Activated naive CD4-positive, alpha-beta T cell treated with anti-CD3 and anti-CD28 coated beads for 36 hours (primary cell): ENCODE measurements at places on chromosomes 11 and 22. TPM values are rescaled to one million over a fixed set of nuclear protein-coding genes. Genes with fewer than 3 reads are reported as not detected.

Gene POU2AF1
- total RNA-seq, result 0.48 TPM

DNA sequence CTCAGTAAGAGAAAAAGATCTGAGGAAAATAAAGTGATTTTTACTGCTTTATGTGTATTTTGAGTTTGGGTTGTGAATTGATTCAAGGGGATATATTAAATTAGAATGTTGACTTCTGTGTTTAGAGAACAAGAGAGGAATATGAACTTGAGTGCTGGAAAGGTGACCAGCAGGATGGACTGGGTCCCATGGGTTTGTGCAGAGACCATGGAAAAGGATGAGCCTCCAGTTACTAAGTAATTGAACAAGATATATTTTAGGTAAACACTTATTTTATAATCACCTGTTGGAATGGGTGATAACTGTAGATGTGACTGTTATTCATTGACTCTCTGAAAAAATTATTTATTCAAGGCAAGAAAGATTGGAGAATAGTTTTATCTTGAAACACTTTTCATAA, 82.0 kb upstream of the TOP3B start:
- no peak for DNase-seq

DNA sequence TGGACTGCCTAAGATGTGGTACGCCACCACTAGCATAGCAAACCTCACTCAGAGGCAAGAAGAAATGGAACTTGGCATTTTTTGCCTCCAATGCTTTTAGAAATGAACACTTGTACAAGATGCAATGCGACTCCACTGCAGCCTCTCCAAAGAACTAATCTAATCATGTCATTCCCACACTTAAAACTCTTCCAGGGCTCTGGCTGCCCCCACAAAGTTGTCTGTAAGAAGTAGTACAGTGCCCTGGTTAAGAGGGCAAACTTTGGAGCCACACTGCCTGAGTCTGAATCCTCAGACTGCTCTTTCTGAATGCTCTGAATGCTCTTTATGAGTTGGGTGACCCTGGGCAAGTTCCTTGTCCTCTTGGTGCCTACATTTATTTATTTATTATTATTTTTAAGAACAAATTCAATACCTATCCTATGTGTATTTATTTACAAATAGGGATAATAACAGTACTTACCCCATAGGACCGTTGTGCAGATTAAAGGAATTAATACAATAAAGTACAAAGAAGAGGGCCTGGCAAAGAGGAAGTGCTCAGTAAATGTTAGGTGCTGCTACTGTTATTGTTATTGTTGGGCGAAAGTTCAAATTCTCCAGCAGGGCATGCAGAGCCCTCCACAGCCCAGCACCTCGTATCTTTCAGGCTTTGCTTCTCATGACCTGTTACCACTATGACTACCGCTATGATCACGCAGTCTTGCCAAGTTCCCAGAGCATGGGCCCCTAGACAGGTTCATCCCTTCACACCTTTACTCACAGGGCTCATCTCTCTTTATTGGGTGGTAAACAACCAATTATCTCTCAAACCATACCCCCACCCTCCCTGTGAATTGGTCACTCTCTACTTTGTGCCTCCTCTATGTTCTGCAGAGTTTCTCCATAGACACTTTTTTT, 59.3 kb downstream of the RAB30 start:
- DNase-seq, result peak; percentile 15

- no peak for DNase-seq
Observed at GRCh38 chr11:128917144-128917724, 25.4 kb downstream of the TP53AIP1 start.

- DNase-seq, result no peak
Observed at GRCh38 chr22:17102297-17102667, 17.5 kb downstream of the IL17RA start.

Gene KRTAP5-1
- total RNA-seq, result not detected

Gene BIRC3
- 105 TPM for total RNA-seq

DNA sequence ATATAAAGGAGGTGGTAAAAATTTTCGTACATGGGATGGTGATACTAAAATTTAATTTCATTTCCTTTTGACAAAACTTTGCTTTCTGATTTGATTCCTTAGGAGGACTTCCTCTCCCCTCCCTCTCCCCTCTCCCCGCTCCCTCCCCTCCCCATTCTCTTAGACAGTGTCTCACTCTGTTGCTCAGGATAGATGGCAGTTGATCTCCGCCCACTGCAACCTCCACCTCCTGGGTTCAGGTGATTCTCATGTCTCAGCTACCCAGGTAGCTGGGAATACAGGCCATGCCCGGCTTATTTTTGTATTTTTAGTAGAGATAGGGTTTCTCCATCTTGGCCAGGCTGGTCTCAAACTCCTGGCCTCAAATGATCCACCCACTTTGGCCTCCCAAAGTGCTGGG, 15.9 kb downstream of the TRIM44 start:
- no peak for DNase-seq

DNA sequence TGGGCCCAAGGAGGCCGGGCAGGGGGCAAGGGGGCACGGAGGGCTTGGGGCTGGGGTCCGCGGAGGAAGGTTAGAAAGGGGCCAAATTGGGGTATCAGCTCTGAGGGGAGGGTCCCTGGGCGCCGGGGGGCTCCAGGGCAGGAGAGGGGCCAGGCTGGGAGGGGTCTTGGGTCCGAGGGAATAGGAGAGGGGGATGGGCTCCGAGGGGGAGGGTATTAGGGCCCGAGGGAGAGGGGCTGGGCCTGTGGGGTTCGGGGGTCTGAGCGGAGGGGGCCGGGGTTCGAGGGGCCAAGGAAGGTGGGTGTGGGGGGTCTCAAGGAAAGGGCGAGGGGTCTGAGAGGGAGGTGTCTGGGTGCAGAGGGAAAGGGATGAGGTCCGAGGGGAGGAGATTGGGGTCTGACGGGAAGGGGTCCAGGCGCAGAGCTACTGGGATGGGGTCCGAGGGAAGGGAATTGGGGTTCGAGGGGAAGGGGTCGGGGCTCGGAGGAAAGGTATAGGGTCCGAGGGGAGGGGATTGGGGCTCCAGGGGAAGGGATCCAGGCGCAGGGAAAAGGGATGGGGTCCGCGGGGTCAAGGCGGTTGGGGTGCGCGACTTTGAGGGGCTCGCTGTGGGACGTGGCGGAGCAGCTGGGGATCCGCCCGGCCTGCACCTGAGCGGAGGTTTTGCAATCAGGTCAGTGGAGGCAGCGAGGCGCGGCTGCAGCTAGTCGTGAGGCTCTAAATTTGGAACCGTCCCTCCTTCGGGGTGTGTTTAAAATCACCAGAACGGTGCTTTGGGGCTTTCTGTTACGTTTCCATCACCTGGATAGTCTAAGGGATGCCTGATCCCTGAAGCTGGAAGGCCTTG, 728 bp downstream of the CTTN start:
- DNase-seq, result peak; percentile 33

GRCh38 chr22:28548406-28548805, 131.2 kb downstream of the TTC28 start:
- DNase-seq, result no peak

- no peak for DNase-seq
Observed at GRCh38 chr22:20211997-20212753, 55.9 kb downstream of the RTN4R start.

DNA sequence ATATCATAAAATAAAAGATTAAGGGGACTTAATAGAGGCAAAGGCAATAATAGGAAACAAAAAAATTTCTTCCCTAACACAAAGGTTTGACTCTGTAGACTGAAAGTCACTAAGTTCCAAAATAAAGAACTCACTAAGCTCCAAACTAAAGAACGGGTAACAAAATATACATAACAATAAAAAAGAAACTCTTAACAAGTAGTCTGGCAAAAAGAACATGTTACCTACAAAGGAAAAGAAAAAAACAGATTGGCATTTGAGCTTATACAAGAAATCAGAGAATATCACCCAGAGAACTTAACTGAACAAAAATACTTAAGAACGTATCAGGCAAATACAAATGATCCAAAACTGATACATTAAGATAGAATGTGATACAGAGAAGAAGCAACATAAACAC, 7.5 kb downstream of the ARHGAP32 start:
- DNase-seq, result no peak

- DNase-seq, result no peak
Observed at GRCh38 chr11:116618461-116618860, 154.3 kb downstream of the BUD13 start.

- DNase-seq, result no peak
Observed at GRCh38 chr22:20002128-20002527, 14.5 kb downstream of the ARVCF start.

GRCh38 chr11:78417175-78417887, at the start of gene GAB2:
Gene GAB2, minus strand, starts transcription at chr11:78417820. Its CDS starts 100 bp downstream, at chr11:78417720.
- peak; percentile 14 for DNase-seq

Gene NEFH
- 2.5 TPM for total RNA-seq

- no peak for DNase-seq
Observed at GRCh38 chr11:55263081-55263480, 1.1 kb downstream of the TRIM48 start.

Gene SEPTIN5
- 0.47 TPM for total RNA-seq

Gene NPAS4
- total RNA-seq, result not detected

DNA sequence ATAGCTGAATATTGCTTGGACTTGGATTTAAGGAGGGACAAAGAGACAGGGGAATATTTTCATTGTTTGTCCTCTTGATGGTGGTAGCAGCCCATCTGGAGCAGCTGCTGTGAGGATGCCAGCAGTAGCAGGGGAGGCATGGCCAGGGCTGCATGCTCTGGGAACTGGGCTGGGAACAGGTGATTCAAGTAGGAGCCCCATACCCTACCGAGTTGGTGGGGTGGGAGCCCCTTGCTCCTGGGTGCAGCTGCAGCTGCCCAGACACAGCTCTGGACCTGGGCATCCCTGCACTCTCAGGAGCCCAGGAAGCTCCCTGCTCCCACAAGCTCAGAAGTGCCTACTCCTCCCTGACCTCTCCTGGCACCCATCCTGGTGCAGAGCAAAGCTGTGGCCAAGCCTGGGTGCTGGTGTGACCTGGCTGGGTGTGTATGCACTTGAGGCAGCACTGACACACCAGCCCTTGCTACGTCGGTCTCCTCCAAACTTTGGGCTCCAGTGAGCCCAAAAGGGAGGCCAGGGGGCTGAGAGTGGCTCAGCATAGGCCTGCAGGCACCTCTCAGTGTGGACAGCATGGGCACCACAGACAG, 341.8 kb upstream of the CCDC179 start:
- DNase-seq, result no peak

- DNase-seq, result no peak
Observed at GRCh38 chr11:62172294-62172693, 17.7 kb upstream of the SCGB1D1 start.

DNA sequence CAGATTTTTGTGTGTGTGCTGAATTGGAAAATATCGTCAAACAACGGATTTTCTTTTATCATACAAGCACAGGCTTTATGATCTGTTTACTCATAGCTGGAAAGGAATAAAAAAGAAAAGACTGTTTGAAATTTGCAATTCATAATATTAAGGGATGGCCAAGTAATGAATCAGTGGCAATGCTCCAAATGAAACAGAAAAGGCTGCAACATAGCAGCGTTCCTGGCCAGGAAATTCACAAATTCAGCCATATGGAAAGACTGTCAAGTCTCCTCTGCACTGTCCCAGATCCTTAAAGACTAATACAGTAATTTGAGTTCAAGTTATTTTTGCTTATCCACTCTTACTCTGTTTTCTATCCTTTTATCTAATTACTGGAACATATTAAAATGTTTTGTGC, 98.2 kb downstream of the MSANTD4 start:
- no peak for DNase-seq

DNA sequence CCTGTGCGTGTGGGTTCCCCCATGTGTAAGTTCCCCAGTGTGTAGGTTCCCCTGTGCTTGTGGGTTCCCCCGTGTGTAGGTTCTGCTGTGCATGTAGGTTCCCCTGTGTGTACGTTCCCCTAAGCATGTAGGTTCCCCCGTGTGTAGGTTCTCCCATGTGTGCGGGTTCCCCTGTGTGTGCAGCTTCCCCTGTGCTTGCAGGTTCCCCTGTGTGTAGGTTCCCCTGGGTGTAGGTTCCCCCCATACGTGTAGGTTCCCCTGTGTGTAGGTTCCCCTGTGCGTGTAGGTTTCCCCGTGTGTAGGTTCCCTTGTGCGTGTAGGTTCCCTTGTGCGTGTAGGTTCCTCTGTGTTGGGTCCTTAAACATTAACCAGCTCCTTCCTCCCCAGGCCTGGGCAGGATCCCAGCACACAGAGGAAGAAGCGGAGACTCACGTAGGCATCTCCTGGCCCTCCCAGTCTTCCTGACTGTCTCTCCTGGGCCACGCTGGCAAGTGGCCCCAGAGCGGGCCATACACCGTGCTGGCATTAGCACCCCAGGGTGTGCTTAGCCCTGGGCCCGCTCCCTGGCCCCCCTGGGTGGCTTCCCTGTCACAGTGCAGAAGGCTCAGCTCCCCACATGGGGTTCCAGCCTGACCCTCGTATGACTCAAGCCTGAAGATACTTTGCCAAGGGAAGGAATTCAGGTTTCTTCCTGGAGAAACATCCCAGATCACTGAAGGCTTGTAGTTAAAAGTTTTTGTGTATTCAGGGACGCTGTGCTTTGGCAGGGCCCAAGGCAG, 2.8 kb upstream of the GRAMD4 start:
- DNase-seq, result no peak

Gene MS4A6E
- total RNA-seq, result not detected

DNA sequence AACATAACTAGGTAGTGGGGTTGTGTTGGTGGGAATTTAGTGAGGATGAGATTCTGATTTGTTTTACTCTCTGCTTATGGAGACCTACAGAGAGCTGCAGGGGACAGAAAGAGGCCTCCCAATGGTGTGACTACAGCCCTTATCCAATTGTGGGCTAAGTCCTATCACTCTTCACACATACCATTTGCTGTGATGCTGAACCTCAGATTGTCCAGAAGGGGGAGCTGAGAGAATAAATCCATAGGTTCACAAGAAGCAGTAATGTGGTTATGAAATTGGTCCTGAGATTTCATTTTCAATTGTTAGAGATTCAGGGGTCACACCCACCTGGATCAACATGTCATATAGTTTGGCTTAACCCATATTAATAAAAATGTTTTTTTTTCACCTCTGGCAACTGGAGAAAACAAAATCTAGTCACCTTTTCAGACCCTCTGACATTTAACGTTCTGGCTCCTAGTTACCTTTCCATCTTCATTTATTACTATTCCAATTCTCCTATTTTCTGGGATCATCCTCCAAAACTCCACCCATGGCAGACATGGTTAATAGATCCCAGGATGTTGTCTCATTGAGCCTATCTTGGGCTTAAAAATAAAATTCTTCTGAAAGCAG, 53.3 kb upstream of the PTPN5 start:
- DNase-seq, result no peak

Gene CTSW
- 0.95 TPM for total RNA-seq

Gene CRYBB2
- total RNA-seq, result not detected

- no peak for DNase-seq
Observed at GRCh38 chr11:69912911-69913451, 93.8 kb upstream of the FGF3 start.

- peak; percentile 70 for DNase-seq
Observed at GRCh38 chr22:30221121-30221992, 25.2 kb downstream of the LIF start.

DNA sequence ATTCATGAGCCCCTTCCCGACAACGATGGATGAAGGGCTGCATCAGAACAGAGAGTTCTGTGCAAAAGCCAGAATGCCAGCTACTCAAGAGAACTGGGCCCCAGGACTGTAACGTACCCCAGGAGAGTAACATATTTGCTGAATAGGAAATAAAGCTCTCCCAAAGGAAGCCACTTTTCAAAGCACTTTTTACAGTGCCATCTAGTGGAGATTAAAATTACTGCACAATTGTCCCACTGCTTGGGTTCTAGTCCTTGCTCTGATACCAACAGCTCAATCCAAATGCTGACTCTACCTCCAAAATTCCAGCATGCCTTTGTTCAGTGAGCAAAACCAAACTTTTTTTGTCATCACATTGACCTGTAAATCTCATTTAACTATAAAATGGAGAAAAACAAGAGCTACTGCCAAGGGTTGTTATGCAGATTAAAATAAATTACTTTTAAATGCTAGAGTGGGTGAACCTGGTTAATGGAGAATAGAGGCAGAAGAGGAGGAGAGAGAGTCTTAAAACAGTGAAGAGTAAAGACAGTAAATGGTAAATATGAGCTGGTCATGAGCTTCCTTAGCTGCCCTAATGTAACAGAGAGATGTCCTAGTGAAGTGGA, 87.6 kb upstream of the FSHB start:
- no peak for DNase-seq
